ENCODE measurements at places on chromosomes 3 and 15.

- DNase-seq: no peak
Observed at GRCh38 chr15:51250217-51251011, 88.0 kb downstream of the CYP19A1 start.

DNA sequence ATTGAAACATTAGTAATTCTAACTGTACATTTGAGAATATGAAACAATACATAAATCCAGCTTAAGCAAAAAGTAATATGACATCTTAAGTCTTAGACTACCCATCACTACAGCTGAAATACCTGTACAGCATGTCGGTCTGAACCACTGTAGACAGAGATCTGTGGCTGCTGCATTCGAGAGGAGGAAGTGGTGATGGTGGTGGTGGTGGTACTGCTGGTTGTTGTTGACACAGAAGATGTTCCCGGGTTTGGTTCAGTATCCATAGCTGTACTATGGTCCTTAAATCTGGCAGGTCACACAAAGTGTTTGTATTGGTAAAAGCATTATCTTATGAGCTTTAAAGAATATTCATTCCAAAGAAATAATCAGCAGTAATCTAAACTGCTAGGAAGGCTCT, 2.9 kb downstream of the PHC3 start:
- no peak for DNase-seq

GRCh38 chr3:10548992-10549391, 43.6 kb upstream of the ATP2B2 start:
- DNase-seq: no peak

DNA sequence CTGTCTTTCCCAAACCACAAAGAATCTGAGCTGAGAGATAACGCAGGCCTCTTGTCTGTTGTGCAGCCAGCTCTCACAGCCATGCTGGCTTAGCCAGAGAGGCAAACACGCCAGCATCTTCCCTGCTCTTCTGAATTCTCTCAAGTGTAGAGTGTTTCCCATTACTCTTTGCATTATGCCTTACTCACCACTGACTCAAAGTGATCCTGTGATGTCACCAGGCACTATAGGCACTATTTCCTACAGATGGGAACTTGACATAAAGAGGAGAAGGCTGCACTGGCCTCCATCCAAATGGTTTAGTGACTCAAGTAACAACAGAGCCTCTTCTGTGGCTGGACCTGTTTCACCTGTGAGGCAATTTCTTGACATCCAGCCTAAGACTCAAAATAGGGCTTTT, 44.4 kb downstream of the PDZRN3 start:
- DNase-seq: no peak

- DNase-seq: no peak
Observed at GRCh38 chr15:72227720-72228119, 3.3 kb downstream of the PKM start.

- DNase-seq: no peak
Observed at GRCh38 chr3:177427540-177427939, 230.3 kb upstream of the TBL1XR1 start.

DNA sequence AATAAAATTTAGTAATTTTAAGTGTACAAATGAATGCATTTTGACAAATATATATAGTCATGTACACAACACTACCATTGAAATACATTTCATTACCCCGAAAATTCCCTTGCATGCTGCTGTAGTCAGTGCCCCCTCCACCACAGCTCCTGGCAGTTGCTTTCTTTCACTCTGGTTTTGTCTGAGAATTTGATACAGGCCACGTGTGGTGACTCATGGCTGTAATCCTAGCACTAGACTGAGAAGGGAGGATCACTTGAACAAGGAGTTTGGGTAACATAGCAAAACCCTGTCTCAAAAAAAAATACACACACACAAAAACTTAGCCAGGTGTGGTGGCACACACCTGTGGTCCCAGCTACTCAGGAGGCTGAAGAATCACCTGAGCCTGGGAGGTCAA, 65.4 kb downstream of the TFRC start:
- DNase-seq: no peak

Measured in dermis blood vessel endothelial cell (primary cell).